Heart left ventricle (tissue), 16 donors: ENCODE measurements at places on chromosomes 3 and 15. TPM values are rescaled to one million over a fixed set of nuclear protein-coding genes. Genes with fewer than 3 reads are reported as not detected.

Gene SERPINI2
- polyA plus RNA-seq = 0.30 TPM

GRCh38 chr15:70327856-70328678 is 230.3 kb upstream of the TLE3 start:
- DNase-seq = no peak

Gene CCR4
- polyA plus RNA-seq = 0.01 TPM

Gene ISLR
- polyA plus RNA-seq = 6.4 TPM

Gene PAK6
- polyA plus RNA-seq = 0.93 TPM

GRCh38 chr15:29813009-29813408 is 9.3 kb downstream of the TJP1 start:
- DNase-seq = no peak

- DNase-seq = no peak
Observed at GRCh38 chr3:9649791-9650521, 651 bp downstream of the MTMR14 start.

GRCh38 chr15:92149465-92149864 is 244.2 kb upstream of the ST8SIA2 start:
- DNase-seq = no peak

Gene CHMP2B
- 28.3 TPM for polyA plus RNA-seq

Gene SCAMP5
- 7.4 TPM for polyA plus RNA-seq
